Right atrium auricular region (tissue), 2 donors: ENCODE measurements at places on chromosomes 13 and 19. TPM values are rescaled to one million over a fixed set of nuclear protein-coding genes. Genes with fewer than 3 reads are reported as not detected.

GRCh38 chr13:58318495-58319167 lies 687.1 kb downstream of the PCDH17 start:
- no peak for DNase-seq

GRCh38 chr13:20217168-20217567 lies 15.0 kb downstream of the GJB6 start:
- no peak for DNase-seq

DNA sequence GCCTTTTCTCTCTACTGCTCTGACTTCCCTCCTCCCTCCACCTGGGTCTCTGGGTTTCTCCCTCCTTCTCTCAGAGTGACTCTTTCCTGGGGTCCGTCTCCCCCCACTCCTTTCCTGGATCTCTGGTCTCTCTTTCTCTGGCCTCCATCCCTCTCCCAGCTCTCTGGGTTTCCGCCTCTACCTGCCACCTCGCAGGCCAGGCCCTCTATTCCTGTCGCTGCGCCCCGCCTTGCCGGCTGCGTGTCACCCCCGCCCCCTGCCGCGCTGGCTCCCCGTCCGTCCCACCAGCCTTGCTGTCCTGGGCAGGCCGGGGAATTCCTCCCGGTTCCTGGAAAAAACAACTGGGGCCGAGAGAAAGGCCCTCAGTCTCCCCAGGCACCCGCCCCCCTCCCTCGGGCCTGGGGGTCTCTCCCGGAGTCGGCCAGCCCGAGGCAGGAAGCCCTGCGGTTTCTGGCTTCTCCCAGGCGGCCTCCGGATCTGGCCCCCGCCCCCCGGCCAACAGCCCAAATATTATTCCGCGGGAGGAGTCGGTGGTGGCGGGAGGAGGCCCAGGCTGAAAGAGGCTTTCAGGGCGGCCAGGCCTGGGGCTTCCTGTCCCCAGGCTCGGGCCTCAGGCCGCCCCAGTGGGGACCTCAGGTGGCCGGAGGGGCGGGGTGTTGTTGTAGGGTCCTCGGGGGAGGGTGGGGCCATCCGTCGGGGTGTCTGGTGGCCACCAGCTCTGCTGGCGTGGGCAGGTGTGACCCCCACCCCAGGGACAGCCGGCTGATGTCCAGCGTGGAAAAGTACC lies 9.3 kb downstream of the IRF2BP1 start:
- DNase-seq: no peak

- DNase-seq: no peak
Measured at GRCh38 chr19:17688853-17689595, 870 bp upstream of the UNC13A start.

DNA sequence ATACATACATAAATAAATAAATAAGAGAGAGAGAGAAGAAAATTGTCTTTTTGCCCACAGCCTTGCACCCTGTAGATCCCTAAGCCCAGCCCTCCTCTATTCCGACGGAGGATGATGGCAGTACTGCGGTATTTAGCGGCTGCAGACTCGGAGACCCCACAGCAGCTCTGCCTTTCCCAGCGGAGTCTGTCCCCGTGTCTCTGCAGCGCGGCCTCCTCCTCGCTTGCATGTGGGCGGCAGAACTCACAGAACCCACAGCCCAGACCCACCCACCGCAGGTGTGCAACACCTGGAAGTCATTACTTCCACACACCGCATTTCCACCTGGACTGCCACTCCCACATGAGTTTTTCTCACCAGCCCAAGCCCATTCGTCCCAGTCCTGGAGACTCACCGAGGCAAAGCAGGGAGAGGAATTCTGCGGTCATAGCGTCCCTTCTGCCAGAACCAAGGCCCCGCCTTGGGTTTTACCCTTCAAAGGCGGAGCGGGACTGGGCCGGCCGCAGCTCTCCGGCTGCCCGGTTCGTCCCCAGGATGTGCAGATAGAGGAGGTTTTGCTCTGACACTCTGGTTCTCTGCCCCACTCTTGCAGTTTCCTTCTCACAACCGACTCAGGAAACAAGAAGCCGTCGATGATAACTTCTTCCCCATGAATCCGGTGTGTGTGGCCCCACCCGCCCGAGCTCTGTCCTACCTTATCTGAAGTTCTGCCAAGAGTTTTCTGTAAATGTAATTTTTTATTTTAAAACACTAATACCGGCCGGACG lies at the start of gene VSTM1:
TSS of gene VSTM1 (minus strand) at position 548 of the 767 bp plus-strand sequence. CDS start at position 428, 120 bp downstream.
- DNase-seq: no peak

DNA sequence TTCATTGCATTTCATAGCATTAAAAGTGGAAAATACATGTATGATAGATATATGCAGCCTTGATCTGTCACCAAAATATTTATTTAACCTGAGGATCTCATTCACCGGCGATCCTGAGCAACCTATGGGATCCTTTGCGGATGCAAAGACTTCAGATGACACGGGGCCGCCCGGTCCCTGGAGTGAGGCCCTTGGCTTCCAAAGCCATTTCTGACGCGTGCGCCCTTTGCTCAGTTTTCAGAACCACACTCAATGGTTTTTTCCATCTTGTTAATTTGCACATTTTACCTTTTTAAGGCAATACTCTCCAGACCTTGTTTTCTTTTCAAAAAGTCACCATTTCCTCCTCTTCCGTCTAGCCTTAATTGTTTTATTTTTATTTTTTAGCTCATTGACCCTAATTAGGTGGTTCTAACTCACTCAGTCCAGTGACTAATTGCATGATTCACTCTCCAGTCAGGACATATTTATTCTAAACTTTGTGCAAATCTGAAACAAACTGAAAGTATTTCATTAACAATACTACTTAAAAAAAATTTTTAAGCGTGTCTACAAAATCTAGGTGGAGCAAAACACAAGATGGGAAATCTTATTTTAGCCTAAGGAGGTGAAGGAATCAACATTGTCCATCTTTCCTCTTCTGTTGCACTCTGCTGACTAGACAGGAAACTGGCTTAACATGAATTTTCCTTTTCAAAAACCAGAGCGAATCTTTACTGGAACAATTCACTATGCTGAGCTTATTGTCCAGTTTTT lies 47.9 kb downstream of the COL4A1 start:
- no peak for DNase-seq

The FFAR1 gene
- not detected for total RNA-seq

The MAP3K10 gene
- 13.6 TPM for total RNA-seq
